NCI-H526 treated with DMSO at 0.1 percent for 48 hours (cell line): ENCODE measurements at places on chromosomes 1 and 21.

DNA sequence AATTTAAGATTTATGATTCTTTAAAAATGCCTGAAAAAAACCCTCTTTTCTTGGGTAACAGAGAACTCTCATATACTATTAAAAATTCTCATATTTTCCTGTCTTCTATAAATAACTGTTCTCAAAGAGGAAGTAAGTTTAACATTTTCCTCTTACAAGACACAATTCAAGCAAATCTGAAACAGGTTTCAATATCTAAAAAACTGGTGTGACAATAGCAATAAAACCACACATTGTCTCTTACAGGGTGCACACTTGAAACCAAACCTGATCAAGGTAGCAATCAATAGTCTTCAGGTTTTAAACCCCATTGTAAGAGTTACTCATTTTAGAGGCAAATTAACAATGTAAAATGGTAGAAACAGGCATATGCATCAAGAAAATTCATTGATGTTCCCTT lies 28.0 kb downstream of the FUBP1 start:
- DNase-seq: no peak

GRCh38 chr1:176938375-176938774 lies 226.1 kb downstream of the ASTN1 start:
- DNase-seq: no peak

GRCh38 chr1:62318756-62319544 lies at the start of gene KANK4:
Gene KANK4 (minus strand): TSS chr1:62319434. CDS start chr1:62281564, 37,870 bp downstream.
- DNase-seq: no peak

- no peak for DNase-seq
These were observed 72.7 kb upstream of the CNN3 start for GRCh38 chr1:94999456-95000131.

- no peak for DNase-seq
These were observed 463.3 kb upstream of the BRINP3 start for GRCh38 chr1:190940951-190941350.

DNA sequence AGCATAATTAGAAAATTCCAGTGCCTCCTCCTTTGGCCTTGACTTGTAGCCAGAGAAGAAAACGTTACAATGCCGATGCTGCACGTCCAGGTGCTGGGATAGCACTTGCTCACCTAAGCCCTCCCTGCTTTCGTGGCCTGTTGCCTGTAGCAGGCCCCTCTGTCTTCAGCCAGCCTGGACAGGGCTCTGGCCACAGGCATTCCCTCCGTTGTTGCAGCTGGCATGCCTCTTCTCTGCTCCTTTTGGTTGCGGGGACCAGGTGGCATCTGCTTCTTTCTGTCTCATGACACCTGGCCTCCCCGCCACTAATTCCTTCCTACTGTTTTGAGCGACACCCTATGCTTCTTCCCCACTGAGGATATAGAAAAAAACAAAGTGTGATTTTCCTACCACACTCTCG lies 54.6 kb upstream of the MORC3 start:
- no peak for DNase-seq

- DNase-seq: no peak
These were observed 77.4 kb downstream of the APP start for GRCh38 chr21:26093122-26093521.

- DNase-seq: no peak
These were observed 290.3 kb downstream of the PDE4B start for GRCh38 chr1:66083003-66083402.

DNA sequence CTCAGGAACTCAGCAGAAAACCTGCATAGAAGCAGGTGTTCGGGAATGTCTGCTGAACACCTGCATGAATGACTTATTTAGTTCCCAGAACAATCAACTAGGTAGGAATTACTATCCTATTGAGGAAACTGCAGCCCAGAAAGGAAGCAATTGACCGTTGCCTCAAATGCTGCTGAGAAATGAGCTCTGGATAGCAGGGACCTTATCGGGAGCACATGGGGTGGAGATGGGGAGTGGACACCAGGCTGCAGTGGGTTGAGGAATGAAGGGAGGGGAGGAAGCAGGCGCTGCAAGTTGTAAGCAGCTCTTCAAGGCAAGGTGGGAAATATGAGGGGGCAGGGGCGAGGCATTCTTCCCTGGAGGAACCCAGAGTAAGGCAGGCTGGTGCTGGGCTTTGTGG lies 10.8 kb upstream of the CDCP2 start:
- DNase-seq: no peak

DNA sequence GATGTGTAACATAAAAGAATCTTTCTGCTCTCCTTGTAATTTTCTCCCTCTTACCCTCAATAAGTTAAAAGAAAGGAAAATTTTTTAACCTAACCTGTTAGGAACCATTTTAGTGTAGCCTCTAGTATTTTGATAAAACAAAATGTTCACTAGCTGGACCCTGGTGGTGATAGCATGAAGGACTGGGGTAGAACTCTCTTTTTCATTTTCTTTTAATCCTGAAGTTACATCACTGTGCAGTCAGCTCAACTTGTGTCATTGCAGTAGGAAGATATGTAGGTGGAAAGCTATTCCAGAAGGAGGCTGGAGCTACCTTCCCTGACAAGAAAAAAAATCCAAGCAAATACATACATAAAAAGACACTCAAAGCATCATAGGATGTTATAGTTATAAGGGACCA lies 39.3 kb downstream of the NFIA start:
- DNase-seq: no peak

GRCh38 chr1:9311029-9311428 lies 18.3 kb downstream of the SPSB1 start:
- no peak for DNase-seq

DNA sequence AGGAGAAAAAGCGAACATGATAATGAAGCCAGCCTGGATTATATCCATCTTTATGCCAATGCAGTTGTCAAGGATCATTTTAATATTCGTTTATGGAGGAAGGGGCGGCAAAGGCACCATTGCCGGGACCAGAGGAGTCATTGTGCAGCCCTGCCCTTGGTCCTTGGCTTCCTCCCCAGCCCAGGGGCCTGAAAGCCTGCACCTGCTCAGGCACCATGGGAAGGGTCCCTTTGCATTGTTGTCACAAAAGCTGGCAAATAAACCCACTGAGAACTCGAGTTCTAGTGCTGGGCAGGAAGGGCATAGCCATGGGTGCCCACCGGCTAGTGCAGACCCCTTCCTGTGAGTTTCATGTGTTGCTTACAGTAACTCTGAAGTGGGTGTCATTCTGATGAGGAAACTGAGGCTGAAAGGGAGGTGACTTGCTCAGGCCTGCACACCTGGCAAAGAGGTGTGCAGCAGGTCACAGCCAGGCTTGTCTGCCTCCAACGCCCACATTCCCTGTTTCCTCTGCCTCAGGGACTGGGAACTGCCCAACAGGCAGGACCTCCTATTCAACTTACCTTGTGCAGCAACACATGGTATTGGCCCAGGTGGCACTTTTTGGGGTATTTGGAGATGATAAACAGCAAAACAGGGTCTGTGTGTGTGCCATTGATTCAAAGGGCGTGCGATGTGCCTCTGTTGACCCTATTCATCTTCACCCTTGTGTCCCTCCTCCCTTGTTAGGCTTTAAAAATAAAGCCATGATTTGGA lies 84.6 kb downstream of the MAN1C1 start:
- DNase-seq: no peak

GRCh38 chr1:230307213-230307612 lies 118.9 kb downstream of the PGBD5 start:
- no peak for DNase-seq

GRCh38 chr1:162568802-162569201 lies 7.3 kb downstream of the UAP1 start:
- DNase-seq: no peak

- no peak for DNase-seq
These were observed 81.1 kb downstream of the KIAA0319L start for GRCh38 chr1:35475856-35476674.

- no peak for DNase-seq
These were observed 14.0 kb upstream of the PAQR7 start for GRCh38 chr1:25889470-25889869.

DNA sequence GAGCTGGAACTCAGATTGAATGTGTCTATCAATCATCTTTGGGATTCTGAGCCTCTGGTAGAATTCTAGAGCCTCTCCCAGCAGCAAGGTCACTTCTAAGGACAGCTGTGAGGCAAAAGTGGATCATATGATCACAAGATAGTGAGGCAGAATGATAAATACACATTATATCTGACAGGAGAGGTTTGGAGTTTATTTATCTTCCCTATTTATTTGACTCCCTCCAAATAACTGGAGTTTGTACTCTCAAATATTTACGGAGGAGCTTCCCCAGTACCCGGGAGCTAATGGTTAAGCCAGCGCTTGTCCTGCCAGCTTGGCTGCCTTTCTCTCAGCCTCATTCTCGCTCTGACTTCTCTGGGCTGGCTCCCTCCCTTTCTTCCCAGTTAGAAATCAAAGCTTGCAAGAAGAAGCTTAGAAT lies 2.3 kb downstream of the HMGCS2 start:
- DNase-seq: no peak

GRCh38 chr1:151841141-151841540 lies 1.5 kb upstream of the C2CD4D start:
- DNase-seq: no peak

DNA sequence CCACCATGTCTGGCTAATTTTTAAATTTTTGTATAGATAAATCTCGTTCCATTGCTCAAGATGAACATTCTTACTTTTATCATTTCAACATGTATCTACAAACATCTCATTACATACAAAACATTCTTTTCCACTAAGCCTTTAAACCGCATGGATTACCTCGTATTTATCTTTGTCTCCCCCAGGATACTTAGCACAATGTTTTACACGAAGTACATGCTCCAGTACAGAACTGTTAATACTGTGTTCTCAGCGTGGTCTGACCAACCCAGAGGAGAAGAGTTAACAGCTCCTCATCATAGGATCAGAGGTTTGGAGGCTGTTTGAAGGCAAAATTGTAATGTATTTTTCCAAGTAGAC lies 7.4 kb downstream of the PIK3C2B start:
- DNase-seq: no peak

- DNase-seq: no peak
These were observed 36.1 kb upstream of the ABCG1 start for GRCh38 chr21:42182713-42183371.

DNA sequence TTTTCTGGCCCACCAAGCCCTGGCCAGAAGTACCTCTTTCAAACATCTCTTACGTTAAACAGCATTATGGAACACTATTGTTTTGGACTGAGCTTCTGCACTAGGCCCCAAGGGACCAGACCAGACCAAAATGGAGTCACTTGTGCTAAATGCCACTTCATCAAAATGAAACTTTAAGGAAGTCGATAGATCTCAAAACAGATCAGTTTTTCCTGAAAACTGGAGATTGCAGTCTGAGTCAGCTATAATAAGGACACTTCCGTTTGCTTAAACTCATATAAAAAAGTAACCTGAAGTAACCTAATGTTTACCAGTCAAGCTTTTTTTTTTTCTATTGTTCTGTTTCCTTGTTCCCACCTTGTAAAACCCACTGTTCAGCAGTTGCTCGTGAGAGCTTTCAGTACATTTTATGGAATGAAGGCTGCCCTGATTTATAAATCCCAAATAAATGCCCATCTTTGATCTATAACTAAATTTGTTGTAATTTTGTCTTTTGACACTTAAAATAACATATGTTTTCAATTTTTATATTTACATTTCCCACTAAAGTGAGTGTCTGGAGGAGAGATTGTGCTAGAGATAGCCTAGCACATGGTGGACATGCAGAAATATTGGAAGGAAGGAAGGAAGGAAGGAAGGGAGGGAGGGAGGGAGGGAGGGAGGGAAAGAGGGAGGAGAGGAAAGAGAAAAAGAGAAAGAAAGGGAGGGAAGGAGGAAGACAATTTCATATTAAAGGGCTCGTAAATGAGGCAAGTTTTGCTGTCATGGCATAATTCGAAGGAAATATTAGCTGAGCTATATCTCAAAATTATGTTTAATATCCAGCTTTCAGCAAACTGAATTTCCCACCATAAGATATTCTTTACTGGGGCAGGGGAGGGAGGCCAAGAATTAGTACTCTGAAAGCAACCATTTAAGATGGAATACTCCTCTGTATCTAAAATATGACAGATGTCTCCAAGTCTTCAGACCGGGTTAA lies 77.0 kb upstream of the CXADR start:
- DNase-seq: no peak

GRCh38 chr1:68210027-68210426 lies 22.3 kb downstream of the WLS start:
- DNase-seq: no peak

- DNase-seq: no peak
These were observed 102.5 kb downstream of the GPR52 start for GRCh38 chr1:174550296-174550695.

- no peak for DNase-seq
These were observed 30.1 kb downstream of the NFASC start for GRCh38 chr1:204900721-204901120.

DNA sequence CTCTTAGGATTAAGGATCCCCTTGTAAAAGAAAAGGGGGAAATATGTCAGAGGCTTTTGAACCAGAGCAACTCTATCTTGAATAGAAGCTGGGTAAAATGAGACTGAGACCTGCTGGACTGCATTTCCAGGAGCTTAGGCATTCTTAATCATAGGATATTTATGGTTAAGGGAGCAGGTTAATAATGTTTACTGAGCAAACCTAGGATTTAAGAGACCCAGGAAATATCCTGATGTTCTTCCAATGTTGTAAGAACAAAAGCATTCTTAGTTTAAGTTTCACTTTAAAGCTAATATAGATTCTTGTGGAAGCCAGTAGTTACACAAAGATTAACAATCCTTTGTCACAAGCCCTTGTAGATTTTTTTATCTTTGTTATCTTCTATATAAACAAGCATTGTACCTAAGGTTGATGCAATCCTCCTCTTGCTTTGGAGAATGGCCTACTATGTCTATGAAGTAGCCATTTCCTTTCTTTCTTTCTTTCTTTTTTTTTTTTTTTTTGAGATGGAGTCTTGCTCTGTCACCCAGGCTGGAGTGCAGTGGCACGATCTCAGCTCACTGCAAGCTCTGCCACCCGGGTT lies 570.2 kb upstream of the BEND5 start:
- DNase-seq: no peak

DNA sequence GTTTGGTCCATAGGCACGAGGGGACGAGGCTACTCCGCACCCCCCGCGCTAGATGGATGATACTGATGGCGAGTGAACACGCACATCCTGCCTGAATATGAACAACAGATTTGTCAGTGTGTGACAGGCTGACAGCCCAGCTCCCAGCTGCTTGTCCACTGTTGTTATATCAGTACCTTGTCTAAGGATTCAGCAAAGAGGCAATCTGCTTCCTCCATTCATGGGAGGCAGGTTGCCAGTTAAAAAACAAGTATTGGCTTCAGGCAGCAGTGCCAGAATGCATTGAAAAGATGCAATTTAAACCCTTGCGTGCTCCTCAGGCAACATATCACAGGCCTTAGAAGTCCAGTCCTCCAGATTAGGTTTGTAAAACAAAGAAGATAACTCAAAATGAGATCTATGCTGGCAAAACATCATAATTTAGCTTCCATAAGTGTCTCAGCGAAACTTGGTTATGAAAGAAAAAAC lies 223.3 kb downstream of the GPATCH2 start:
- DNase-seq: no peak
